Myocyte (in vitro differentiated cells): ENCODE measurements at places on chromosomes 7 and 10. TPM values are rescaled to one million over a fixed set of nuclear protein-coding genes. Genes with fewer than 3 reads are reported as not detected.

GRCh38 chr10:102775935-102776669 is 32.4 kb downstream of the WBP1L start:
- peak; percentile 95 for DNase-seq

DNA sequence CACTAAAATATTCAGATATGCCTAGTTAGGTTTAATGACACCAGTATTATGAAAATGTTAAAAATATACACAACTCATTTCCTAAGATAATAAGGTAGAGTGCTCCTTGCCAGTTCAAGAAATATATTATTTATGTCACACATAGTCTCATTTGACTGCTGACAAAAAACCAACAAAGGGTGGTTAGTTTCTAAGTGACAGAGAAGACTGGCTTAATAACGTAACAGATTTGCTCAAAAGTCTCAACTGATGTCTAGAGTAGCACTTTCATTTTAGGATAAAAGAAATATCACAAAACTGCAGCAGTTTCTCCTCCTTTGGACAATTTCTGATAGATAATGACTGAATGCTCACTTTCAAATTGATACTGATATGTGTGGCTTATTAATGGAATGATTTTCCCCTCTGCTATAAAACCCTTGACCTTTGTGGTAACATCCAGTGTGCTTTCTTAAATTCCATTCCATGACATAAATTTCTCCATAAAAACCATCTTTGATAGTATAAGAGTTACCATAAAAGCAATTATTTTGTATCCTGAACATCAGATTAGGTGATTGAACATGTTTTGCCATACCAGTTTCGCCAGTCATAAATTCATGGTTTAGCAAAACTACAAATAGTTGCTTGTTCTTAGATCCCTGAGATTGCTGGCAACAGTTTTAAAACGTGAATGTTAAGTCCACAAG is 94.2 kb downstream of the NRBF2 start:
- no peak for DNase-seq

CALCR gene
- total RNA-seq = not detected in 2 replicates

DNA sequence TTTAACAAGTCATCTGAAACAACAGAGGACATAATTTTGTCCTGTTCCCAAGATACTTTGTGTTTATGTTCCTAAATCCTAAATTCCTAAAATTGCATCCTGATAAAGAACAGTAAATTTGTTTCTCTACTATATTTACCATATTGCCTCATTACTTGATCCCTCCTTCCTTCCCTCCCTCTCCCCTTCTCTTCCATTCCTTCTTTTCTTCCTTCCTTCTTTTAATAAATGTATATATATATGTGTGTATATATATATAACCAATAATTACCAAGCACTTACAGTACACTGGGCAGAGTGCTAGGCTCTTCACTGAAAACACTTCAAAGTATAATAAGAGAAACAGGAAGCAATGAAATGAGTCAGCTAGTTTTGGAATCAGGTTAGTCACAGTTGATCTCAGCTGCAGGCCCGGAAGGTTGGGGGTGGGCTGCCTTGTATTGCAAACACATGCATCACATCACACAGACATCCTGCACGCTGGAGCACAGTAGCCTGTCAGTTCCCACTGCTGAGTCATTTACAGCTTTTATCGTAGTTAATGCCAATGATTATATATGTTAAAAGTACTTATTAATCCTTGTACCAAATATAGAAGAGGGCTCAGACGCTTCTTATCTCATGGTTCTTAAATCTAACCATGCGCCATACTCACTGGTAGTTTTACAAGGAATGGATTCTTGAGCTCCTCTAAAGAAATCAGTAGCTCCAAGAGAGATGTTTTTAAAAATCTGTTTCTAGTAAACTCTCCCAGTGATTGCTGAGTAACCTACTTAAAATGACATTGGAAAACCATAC is 551.7 kb downstream of the GRM8 start:
- DNase-seq = peak; percentile 91

NMT2 gene
- 16.6 and 19.5 TPM in 2 replicates for total RNA-seq

PMS2 gene
- total RNA-seq = 19.6 and 22.7 TPM in 2 replicates
